ENCODE measurements at places on chromosomes 16 and 17.

DNA sequence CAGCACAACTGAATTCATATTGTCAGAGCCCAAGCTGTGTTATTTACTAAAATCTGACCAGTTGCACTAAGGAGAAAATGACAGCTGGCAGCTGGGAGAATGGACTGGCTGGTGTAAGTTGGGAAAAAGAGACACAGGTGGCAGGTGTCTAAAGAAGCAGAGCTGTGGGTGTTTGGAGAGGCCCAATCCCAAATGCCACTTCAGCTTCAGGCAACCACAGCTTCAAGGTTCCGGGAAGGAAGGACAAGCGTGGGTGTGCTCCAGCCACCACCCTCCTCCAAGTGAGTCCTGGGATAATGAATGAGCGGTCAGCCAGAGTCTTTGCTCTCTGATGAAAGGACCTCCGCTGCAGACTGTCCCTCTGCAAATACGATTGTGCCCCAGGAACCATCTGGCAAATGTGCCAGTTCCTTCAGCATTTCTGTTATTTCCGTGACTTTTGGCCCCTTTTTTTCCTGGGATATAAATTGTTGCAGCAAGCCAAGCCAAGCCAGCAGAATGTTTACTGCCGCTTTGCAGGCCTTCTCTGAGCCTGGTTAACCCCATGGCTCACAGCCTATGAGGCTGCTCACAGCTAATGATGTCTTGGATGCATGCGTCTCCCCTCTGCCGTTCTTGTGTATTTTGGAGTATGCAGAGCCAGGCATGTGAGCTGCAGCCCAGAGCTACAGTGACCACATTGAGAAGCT is 9.5 kb upstream of the RHBDL3 start:
- DNase-seq = no peak

GRCh38 chr16:84940670-84941551 is 70.4 kb downstream of the ZDHHC7 start:
- no peak for DNase-seq

- no peak for DNase-seq
These were observed 5.6 kb upstream of the ULK2 start for GRCh38 chr17:19873346-19873745.

DNA sequence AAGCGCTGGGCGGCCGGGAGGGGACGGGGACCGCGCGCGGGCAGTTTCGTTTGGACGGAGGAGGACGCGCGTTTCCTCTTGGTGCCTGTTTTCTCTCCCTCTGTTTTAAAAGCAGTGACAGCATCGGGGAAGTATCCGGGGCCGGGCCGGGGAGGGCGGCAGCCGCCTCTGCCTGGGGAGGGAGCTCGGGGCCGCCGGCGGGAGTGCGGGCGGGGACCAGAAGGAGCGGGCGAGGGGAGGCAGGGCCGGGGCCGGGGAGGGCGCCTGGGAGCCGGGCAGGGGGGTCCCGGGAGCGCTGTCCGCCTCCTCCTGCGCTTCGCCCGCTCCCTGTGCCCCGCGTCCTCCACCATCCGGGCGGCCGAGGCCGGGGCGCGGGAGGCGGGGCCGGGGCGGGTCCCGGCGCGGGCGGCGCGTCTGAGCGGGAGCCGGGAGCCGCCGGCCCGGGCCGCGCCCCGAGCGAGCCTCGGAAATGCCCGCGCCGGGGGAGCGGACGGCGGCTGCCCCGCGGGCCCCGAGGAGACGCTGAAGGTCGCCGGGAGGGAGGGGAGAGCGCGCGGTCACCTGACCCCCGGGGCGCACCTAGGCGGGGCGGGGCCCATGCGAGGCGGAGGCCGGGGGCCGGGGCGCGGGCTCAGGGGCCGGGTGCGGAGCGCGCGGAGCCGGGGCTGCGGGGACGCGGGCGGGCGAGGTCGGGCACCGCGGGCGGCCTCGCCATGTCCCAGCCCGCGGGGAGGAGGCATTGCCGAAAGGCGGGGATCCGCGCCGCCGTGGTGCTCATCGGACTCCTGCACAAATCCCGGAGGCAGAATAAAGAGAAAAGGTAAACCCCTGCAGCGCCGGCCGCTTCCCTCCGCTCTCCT is 57.3 kb downstream of the RAP1GAP2 start:
- DNase-seq = no peak

DNA sequence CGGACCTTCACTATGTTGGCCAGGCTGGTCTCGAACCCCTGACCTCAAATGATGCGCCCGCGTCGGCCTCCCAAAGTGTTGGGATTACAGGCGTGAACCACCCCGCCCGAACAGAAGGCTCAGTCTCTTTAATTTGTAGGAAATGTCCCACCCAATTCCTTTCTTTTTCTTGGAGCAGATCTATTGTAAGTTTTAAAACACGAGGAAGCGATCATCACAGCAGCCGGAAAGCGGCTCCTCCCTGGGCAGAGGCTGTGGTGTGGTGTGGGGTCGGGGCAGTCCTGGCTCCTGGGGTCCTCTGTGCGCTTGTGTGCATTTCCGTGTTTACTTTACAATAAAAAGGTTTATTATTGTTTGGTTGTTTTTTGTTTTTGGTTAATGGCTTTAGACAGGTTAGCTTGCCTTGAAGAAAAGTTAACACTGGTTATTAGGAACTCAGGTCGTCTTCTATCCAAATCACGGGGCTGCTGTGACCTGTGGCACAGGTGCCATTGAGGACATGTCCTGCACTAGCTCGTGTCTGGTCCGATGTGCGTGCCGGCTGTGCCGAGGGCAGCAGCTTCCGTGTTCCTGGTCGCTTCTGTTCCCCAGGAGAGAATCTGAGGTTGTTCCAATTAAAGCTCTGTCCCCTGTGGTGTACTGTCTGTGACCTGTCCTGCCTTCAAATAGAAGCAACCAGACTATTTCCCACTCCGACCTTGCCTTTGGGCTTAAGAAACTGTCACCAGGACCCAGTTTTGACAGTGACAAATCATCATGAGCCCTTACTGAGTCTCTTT is 83.1 kb downstream of the SEC14L1 start:
- no peak for DNase-seq

DNA sequence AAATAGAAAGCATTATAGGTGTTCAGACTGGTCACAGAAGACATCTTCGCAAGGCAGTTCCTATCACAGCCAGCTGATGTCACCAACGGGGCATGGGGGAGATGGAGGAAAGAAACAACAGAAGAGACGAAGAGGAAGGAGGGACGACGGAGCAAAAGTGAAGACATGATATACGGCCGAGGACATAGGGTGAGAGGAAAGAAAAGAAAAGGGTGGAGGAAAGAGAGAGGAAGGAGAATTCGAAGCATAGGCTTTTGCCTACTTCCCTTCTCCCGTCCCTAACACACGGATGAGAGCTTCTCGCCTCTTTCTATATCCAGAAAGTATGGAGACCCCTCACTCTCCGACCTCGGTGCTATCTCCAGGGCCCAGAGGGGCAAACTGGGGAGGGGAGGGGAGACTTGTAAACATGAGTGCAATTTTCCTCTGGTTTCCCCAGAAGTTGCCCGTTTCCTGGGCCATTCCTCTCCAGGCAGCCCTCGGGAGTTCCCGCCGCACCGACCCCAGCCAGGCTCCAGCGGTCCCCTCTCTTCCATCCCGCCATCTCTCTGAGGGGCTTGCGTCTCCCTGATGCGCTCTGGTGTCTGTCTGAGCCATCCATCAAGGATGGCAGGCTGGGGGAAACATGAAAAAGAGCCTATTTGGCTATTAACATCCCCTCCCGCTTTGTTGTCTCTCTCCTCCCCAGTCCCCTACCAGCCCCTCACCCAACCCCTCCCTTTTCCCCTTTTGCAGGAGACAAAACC is 26.0 kb downstream of the COPZ2 start:
- no peak for DNase-seq

DNA sequence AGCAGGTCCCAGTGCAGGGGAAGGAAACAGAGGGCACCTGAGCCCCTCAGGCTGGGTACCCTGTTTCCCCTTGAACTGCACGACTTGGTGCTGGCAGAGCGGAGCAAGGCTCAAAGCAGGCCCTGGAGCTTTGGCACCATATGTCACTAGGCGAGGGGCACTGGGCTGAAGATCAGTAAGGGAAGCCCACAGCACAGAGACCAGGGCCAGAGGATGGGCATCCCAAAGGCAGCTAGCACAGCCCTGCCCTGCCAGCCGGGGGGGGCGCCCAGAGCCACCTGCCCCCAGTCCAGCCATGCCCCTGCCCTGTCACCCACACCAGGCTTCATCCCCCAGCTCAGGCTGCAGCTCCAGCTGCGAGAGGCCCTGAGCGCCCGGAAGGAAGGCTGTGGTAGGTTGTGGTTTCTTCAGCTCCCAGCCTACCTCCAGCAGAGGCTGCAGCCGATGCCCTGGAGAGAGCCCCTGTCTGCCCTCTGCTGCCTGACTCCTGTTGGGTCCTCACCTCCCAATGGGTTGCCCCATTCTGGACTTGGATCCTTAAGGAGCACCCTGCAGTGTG is 10.9 kb downstream of the NHERF1 start:
- peak; percentile 50 for DNase-seq

GRCh38 chr16:81449899-81450608 is 5.4 kb downstream of the CMIP start:
- DNase-seq = no peak

- no peak for DNase-seq
These were observed 236.5 kb downstream of the MAP2K4 start for GRCh38 chr17:12257176-12257575.

GRCh38 chr16:84840687-84841627 is 21.2 kb downstream of the CRISPLD2 start:
- no peak for DNase-seq

GRCh38 chr17:55632893-55633292 is 89.8 kb downstream of the TMEM100 start:
- DNase-seq = no peak

GRCh38 chr17:10172241-10172741 is 26.1 kb downstream of the GAS7 start:
- no peak for DNase-seq

DNA sequence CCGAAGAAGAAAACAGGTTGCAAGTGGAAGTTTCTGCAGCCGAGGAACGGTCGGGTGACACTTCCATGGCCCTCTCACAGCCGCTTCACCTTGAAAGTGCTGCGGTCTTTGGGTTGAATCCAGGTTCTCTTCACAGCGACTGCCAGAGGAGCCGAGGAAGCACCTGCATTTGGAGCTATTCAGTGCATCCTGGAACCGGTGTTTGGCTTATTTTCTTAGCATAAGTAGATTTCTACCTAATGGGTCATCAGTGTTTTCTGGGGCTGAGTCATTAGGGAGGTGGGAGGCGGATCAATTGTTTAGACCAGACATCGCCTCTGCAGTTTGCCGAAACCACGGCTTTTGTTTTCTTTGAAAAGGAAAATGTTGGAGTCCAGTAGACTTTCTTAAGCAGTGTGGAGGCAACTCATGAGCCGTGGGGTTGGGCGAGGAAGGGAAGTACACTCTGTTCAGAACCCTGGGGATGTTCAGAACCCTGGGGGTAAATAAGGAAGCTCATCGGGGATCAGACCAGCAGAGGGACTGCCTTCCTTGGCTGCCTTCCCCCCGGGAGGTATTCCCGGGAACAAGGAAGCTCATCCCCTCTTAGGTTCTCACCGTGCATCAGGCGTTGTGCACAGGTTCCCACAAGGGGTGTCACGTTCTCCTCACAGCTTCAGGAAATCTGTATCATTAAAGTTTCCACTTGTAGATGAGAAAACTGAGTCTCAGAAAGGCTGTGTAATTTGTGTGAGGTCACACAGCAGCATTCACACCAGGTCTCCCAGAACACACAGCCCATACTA is 361.5 kb downstream of the SNX29 start:
- no peak for DNase-seq

DNA sequence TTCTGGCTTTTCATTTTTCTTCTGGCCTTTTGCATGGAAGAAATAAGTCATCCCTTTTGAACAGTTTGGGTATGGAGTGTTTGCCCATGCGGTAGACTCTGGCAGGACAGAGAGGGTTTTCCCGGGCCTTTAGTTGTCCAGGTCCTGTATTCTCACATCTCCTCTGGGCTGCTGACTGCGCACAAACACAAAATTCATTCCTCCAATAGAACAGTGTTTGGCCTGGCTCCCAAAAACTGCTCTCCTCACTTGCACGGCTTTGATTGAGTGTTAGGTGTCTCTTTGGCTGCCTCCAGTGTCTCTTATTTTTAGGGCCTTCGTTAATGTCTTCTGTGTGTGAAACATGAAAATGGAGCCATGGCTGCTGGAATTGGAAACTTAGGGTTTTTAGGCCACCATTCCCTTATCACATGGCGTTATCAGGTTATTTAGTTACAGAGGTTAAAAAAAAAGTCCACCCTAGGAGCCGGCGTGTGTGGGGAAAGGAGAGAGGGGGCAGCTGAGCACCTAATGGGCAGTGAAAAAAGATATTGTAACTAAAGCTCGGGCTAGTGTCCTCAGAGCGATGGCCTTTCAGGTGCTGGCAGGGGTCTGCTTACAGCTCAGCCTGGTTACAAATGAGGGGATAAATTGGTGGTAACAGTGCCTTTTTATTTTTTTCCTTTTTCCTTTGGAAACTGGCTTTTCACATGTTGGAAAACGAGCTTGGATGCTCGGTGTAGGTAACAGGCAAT is 47.3 kb downstream of the PRKCA start:
- no peak for DNase-seq

- no peak for DNase-seq
These were observed 14.6 kb downstream of the CDH3 start for GRCh38 chr16:68659412-68660358.

- DNase-seq = no peak
These were observed 88.5 kb upstream of the HNF1B start for GRCh38 chr17:37833237-37833859.

- DNase-seq = no peak
These were observed 385.3 kb downstream of the HAPSTR1 start for GRCh38 chr16:9476744-9477143.

- DNase-seq = no peak
These were observed 156.7 kb downstream of the KCNJ12 start for GRCh38 chr17:21532763-21533385.

DNA sequence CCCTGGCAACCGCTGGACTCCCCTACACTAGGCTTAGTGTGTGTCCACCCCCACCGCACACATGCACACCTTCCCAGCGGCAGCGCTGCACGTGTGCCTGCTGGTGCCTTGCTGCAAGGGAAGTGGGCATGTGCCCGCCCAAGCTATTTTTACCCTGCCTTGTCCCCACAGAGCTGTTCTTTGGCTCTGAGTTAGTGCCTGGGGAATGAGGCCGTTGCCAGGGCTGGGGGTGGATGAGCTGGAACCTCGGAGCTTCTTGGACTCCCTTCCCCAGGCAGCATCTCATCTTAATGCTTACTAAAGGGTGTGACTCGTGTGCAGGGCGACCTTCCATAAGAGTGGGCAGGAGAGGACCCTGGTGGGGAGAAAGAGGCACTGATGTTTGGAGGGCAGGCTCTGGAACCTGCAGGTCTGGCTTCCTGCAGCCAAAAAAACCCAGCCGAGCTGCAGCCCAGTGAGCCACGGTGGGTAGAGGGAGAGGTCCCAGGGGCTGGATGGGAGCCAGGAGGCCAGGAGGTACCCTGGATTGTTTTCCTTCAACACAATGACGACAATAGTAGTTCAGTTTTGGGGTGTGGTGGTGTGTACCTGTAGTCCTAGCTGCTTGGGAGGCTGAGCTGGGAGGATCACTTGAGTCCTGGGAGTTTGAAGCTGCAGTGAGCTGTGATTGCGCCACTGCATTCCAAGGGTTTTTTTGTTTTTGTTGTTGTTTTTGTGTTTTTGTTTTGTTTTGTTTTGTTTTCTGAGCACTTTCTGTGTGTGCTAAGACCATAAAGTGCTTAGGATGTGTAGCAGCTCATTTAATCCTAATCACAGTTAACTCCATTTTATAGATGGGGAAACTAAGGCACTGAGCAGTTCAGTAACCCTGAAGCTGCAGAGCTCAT is 119.1 kb downstream of the RAB11FIP4 start:
- DNase-seq = no peak
